NCI-H1105 (cell line): ENCODE measurements at places on chromosomes 11 and 22.

GRCh38 chr11:124971810-124972209, 17.8 kb downstream of the CCDC15 start:
- no peak for DNase-seq

- DNase-seq: no peak
These were observed 624 bp upstream of the DNAJB7 start for GRCh38 chr22:40862537-40862936.

DNA sequence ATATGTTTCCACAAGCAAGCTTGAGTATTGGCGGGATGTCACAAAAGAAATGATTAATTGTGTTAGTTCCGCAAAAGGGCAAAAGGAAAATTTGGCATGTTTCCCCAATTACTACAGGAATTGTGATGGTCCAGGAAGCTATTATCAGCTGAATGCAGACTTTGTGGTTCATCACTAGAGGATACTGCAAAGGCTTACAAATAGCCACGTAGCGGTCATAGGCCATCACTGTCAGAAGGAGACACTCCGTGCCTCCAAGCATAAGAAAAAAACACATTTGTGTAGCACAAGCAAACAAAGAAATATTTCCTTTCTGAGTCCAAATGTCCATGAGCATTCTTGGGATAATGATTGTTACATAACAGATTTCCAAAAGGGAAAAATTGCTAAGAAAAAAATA, 1.8 kb downstream of the OR10AG1 start:
- DNase-seq: no peak

DNA sequence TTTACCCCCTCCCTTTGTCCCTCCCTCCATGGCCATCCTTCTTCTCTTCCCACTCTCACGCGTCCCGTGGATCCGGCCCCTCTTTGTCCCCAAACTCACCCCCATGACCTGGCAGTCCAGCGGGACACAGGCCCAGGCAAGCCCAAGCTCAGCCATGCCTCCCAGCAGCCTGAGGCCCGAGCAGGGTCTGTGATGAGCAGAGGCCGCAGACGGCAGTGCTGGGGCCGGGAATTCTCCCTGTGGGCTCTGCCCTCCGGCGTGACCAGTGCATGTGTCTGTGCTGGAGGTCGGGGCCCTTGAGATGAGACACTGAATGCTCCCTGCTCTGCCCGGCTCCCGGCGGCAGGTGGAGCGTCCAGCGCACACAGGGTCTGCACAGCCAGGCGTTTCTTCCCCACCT, 237.9 kb downstream of the BRD1 start:
- no peak for DNase-seq

DNA sequence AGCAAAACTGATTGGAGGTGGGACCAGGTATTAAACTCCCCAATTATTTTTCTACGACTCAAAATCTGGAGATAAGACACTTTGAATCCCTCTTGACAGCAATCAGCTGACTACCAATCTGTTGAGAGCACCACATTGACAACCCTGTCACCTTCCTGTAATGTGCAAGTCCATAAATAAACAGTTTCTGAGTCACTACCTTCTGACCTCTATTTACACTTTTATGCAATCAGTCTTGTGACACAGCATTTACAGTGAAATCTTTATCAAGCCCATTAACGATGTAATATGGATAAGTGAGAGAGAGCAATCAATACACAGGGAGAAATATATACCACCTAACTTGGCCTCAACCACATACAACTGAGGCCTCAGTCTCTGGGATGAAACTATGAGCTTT, 283.7 kb upstream of the ANO5 start:
- no peak for DNase-seq
